ENCODE measurements at places on chromosomes 6 and 20.

DNA sequence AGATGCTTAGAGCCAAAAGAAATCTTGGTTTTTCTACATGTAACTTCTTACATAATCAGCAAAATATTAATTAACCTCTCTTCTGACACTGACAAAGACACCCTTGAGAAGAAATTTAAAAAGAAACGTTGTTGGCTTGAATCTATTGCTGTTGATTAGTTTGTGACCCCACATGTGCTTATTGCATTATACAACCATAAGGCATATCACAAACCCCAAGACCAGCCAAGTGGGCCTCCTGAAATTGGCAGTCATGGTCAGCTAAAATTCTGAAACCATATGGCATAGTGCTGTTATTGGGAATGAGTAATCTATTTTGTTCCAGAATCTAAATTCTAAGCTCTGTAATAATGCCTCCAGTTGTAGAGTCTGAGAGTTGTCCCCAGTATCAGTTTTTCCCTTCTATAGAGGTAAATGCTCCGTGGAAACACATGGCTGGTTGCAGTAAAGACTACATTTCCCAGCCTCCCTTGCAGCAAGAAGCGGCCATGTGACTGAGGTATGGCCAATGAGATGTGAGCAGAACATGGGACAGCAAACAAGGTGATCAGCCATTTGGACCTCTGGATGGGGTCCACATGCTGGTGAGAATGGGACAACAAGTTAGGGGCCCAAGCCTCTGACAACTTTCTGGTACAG lies 42.3 kb upstream of the PTPN1 start:
- no peak for DNase-seq

GRCh38 chr6:56608332-56608731 lies 34.4 kb downstream of the DST start:
- no peak for DNase-seq

DNA sequence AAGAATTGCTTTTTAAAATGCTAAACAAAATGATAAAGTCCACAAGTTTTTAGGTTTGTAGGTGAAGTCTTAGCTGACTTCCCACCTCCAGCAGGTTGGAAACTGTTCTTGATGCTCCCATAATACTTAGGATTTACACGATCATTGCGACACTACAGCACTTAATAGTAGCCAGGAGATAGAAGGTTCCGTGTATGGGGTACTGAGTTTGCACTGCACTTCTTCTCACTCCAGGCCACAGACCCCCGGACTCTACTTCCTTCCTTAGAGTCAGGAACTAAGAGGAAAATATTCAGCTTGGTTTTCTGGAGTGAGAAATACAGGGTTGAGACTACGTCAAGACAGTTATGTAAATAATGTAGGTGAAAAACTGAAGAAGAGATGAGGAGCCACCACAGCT lies 56.1 kb upstream of the SGK1 start:
- DNase-seq: no peak

- DNase-seq: no peak
Observed at GRCh38 chr6:151067684-151068596, 171.8 kb upstream of the AKAP12 start.

DNA sequence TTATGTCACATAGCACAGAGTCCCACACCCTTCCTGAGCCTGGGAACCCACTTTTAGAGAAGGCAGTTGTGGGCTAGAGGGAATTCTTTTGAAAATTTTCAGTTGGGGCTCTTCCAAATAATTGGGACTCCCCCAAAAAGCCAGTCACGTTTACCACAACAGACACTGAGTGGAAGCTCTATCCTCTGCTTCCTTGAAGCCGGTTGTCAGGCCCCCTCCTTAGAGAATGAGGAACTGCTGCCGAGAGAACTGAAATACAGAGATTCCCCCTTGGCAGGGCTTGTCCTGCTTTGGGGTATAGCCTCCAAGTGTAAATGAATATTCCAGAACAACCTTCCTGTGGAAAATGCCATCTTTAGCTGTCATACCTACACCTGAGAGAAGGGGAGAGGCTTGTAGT lies 2.7 kb upstream of the JAG1 start:
- no peak for DNase-seq

GRCh38 chr6:166462461-166463135 lies 79.9 kb upstream of the MPC1 start:
- no peak for DNase-seq

DNA sequence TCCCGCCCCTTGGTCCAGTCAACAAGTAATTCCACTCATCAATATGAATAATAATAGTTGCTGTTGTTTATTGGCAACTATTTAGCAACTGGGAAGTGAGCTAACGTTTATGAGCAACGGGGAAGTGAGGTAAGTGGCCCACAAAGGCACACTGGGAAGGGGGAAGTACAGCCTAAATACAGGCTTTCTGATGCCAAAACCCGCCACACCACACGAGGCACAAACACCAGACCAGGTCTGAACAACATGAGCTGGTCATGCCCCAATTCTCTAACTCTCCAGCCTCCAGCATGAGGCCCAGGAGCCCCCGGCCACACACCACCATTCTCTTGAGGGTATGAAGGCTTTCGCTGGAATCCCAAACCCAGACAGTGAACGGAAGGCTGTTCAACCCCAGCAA lies 50.8 kb downstream of the PREX1 start:
- no peak for DNase-seq

DNA sequence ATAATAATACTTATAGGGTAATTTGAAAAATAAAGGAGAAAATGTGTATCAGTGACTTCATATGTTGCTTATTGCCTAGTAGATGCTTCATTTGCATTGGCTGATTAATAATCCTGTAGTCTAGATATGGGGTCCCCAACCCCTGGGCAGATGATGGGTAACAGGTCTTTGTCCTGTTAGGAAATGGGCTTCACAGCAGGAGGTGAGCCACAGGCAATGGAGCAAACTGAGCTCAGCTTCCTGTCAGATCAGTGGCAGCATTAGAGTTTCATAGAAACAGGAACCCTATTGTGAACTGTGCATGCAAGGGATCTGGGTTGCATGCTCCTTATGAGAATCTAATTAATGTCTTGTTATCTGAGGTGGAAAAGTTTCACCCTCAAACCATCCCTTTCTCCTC lies 1049.5 kb upstream of the EPHA7 start:
- no peak for DNase-seq
